ENCODE measurements at places on chromosomes 4 and X.

GRCh38 chr4:188619456-188620149 lies 480.4 kb downstream of the TRIML1 start:
- peak; percentile 8 for DNase-seq

DNA sequence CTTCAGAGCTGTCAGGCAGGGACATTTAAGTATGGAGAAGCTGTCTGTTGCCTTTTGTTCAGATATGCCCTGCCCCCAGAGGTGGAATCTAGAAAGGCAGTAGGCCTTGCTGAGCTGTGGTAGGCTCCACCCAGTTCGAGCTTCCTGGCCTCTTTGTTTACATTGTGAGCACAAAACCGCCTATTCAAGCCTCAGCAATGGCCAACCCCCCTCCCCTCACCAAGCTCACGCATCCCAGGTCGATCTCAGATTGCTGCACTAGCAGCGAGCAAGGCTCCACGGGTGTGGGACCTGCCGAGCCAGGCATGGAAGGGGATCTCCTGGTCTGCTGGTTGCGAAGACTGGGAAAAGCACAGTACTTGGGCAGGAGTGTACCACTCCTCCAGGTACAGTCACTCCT lies 59.3 kb downstream of the ZNF674 start:
- no peak for DNase-seq

- DNase-seq: no peak
These were observed 89.9 kb upstream of the KCTD8 start for GRCh38 chr4:44538534-44538933.

GRCh38 chr4:104486716-104487504 lies 7.8 kb downstream of the CXXC4 start:
- no peak for DNase-seq

- DNase-seq: no peak
These were observed 148.4 kb downstream of the ASMT start for GRCh38 chrX:1763294-1763693.

DNA sequence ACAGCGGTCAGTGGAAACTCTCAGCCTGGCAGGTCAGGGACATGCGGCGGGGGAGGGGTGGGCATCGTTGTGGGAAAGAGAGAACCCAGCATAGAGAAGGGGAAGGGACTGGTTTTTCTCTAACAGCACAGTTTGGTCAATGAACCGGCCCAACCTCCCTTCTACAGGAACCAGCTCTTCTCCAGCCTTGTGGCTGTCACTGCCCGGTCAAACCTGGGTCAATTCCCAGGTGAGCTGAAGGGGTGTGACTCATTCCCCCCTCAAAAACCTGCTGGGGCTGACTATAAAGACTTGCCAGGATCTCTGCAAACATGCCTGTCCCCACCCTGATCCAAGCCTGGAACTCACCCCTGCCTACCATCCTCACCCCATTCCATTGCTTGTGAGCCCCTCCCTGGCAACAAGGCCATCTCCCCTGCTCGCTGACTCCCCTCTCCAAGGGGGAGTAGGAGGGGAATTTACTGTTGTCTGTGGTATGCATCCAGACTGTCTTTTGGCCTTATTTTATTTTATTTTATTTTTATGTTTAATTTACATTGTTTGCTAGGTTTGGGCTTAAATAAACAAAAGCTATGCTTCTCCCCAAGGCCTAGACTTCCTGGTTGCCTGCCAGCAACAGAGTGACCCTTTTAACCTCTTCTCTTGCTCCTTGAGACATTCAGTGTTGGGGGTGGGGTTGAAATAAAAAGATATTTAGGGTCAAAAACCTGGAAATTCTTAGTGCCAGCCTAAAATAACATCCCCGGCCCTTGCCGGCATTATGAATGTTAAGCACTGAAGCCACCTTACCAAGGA lies 49.6 kb downstream of the TSC22D3 start:
- DNase-seq: no peak

All from iPS-NIHi11 (cell line).